ENCODE measurements at places on chromosomes 2 and 18.

DNA sequence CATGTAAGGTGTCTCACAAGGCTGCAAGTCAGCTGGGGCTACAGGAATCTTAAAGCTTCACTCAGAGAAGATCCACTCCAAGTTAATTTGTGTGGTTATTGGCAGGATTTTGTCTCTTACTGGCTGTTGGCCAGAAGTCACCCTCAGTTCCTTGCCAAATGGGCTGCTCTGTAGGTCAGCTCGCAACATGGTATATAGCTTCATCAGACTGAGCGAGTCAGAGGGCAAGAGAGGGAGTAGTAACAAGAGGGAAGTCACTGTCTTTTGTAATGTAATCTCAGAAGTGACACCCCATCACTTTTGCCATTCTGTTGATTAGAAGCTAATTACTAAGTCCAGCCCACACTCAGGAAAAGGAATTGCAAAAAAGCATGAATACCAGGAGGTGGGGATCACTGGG lies 119.5 kb downstream of the LRRTM1 start:
- no peak for DNase-seq

DNA sequence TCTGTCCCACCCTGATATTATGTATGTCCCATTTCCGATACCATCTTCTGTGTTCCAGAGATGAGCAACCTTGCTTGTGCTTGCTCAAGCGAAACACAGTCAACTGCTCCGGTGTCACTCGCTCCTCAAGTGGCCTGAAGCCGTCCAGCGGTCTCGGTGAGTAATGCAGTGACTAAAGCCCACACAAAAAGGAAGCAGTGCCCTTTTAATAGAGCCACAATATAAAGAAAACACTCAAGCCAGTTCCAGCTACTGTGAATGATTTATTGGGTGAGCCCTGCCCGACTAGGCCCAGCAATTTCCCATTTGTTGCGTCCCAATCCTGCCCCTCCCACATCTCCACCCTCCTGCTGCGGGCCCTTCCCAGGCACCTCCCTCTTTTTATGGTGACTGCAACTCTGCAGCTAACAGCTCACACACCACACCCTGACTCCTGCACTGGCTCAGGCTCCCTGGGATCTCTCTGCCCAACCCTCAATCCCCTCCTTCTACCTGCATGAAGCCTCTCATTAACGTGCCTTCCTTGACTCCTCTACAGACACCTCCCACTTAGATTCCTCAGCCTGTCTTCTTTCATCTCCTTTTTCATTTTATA lies 44.2 kb upstream of the DSC1 start:
- DNase-seq: no peak

DNA sequence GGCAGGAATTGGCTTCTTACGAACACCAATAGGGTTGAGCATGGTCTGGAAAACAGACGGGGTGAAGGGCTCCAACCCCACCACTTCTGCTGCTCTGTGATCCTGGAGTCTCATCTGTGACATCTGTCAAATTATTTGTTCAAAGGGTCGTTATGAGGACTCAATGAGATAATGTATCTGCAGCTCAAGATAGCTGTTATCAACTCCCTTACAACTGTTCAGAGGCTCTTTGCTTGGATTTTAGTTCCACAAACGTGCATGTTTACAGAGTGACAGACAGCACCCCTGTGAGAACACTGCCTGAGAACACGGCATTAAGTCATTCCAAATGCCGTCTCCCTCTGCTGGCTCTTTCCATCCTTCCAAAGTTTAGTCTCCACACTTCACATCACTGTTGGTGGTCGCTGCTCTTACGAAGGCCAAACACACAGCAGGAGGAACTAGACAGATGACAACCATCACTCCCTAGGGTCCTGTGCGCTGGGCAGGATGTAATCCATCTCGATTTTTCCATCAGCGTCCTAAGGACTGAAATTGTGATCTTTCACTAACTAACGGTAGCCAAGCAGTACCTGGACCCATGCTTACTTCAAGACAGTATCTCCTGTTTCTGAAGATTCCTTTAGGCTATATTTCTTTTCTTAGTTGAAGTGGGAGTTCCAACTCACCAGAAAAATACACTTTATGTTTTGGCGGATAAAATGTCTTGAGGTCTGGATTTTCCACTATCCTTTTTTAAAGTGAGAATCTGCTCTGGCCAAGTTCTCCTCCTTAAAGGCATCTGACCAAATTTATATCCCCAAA lies 220.3 kb downstream of the ANAPC1 start:
- DNase-seq: no peak

DNA sequence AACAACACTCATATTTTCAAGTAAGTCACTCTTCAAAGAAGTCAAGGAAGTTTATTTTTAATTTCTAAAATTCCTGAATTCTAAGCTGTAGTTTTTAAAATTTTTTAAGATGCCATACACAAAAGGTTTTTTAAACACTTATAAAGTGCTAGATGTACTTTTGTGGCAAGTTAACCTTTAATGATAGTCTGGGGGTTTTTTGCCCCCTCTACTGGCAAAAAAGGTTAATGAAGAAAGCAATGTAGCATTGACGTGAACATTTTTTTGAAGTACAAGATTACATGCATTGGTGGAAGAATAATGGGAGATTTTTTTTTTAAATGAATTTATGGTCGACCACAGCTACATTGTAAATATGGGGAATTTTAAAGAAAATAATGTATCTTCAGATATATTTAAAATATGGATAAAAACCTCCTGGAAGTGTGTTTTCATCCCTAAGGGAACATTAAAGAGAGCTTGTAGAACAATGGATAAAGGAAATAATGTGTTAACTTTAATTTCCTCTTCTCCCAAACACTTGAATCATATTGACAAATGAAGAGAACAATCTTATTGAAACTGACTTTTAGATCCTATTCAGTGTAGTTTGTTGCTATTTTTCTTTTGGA lies 12.6 kb downstream of the ITPRID2 start:
- no peak for DNase-seq

DNA sequence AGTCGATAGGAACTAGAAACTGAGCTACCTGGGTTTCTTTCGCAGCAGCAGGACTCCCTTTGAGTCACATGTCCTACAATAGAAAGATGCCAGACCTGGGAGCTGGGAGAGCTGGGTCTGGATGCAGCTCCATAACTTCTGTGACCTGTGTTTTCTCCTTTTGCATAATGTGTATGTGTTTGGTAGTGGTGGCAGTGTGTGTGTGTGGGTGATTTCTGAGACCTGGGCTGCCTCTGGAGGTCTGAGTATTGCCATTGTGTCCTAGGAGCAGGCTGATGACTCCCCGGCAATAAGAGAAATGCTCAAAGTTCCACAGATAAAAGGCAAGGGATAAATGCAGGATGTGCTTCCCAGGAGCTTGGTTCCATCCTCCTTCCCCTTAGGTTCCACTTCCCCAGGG lies 6.4 kb downstream of the WNT10A start:
- DNase-seq: no peak

GRCh38 chr2:10235099-10235908 lies 67.4 kb upstream of the HPCAL1 start:
- DNase-seq: no peak

DNA sequence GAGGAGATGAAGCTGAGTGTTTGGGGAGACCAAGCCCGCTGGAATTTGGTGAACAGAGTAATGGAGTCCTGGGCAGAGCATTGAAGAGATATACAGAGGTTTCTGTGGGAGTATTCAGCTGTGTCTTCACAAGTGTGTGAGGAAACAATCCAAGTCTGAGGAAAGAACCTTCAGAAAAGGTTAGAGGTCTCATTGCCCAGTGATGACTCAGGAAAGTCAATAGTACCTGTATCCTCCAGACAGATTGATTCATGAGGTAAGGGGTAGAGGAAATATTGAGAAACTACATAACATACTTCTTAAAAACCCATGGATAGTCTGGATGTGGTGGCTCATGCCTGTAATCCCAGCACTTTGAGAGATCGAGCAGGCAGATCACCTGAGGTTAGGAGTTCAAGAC lies 392.3 kb downstream of the GALNT13 start:
- no peak for DNase-seq

- DNase-seq: no peak
Observed at GRCh38 chr18:70256184-70256583, 32.7 kb upstream of the SOCS6 start.

GRCh38 chr2:190607657-190608357 lies 41.1 kb upstream of the NAB1 start:
- no peak for DNase-seq

DNA sequence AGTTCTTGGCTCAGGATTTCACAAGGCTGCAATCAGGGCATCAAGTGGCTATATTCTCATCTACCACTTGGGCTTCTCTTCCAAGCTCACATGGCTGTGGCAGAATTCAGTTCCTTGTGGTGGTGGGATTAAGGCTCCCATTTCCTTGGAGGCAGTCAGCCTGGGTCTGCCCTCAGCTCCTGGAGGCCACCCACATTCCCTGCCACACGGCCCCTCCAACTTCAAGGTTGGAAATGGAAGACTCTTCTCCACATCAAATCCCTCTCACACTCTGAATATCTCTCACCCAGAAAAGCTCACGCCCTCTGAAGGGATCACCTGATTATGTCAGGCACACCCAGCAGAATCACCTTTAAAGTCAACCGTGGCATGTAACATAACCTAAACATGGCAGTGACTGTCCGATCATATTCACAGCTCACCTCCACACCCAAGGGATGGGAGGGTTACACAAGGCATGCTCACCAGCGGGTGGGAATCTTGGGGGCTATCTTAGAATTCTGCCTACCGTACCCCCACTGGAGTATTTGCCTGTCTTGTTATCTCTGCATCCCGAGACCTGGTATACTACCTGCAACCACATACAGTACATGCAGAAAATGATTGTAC lies 256.2 kb upstream of the KLHL29 start:
- DNase-seq: no peak

DNA sequence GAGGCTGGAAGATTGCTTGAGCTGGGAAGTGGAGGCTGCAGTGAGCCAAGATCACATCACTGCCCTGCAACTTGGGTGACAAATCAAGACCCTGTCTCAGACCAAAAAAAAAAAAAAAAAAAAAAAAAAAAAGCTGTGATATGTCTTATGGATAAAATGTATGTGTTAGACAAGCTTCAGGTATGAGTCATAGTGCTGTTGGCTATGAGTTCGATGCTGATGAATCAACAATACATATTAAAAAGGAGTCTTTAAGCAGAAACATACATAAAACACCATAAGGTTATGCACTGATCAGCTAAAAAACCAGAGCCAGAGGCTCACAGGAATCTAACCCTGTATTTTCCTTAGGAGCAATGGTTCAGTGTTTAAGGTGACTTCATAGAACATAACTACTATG lies 332.3 kb downstream of the NCKAP5 start:
- no peak for DNase-seq

DNA sequence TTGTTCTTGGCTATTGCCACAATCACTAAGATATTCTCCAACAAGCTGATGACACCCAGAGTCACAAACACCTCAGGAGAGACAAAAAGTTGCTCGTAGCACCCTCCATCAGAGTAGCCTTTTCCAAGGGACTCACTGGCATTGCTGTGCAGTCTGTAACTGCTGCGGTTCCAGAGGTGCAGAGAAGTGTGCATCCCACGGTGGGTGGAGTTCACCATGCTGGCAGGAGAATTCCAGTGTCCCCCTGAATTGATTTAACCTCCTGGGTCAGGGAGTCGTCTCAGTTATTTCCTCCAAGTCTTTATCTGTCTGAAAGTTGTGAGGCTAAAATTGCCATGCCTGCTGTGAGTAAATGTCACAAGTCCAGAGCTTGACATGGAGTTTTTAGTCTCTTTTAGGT lies 443 bp downstream of the MC4R start:
- no peak for DNase-seq
